ENCODE measurements at places on chromosomes 6 and 20. TPM values are rescaled to one million over a fixed set of nuclear protein-coding genes. Genes with fewer than 3 reads are reported as not detected.

DNA sequence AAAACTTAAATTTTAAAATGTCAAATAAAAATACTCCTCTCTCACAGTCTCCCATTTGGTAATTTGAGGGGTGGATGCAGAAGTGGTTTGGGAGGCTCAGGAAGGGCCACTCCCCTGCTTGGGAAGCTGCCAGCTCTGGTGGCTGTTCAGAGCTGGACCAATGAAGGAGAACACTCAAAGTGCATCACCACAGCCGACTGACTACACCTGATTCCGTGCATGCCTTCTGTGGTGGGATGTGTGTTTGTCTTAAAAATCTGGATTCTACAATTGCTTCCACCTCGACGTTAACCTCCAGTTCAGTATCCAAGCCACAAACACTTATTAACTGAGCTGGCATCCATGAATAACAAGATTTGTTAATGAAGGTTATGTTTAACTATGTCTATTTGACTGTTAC is 137.3 kb downstream of the FOXC1 start:
- no peak for DNase-seq

- no peak for DNase-seq
These were observed 1524.7 kb downstream of the GRIK2 start for GRCh38 chr6:102918161-102918560.

GRCh38 chr6:47567586-47567985 is 90.0 kb downstream of the CD2AP start:
- no peak for DNase-seq

GRCh38 chr20:46739431-46740213 is 30.2 kb downstream of the SLC2A10 start:
- DNase-seq = no peak

- DNase-seq = no peak
These were observed 180.1 kb upstream of the RNF24 start for GRCh38 chr20:4195499-4195898.

- DNase-seq = peak; percentile 18
These were observed 12.6 kb downstream of the DYNLT1 start for GRCh38 chr6:158631678-158632537.

DNA sequence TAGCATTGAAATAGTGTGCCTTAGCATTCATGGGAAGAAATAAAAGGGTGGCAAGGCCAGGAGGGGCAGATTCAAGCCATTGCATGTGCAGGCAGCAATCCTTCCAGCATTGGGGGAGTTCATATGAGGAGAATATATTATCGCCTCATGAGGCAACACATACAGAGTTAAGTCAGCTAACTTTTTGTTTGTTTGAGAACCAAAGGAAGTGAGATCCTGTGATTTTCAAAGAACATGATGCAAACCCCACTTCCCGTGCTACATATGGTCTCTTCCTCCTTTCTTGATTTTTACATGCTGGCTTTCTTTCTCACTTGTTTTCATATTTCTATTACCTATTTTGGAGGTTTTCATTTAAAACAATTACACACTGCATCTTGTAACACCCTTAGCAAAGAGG is 579.7 kb upstream of the ARID1B start:
- no peak for DNase-seq

GRCh38 chr6:25330796-25331685 is 51.9 kb downstream of the CARMIL1 start:
- DNase-seq = no peak

- DNase-seq = no peak
These were observed 1.8 kb upstream of the FASTKD5 start for GRCh38 chr20:3161316-3162079.

DNA sequence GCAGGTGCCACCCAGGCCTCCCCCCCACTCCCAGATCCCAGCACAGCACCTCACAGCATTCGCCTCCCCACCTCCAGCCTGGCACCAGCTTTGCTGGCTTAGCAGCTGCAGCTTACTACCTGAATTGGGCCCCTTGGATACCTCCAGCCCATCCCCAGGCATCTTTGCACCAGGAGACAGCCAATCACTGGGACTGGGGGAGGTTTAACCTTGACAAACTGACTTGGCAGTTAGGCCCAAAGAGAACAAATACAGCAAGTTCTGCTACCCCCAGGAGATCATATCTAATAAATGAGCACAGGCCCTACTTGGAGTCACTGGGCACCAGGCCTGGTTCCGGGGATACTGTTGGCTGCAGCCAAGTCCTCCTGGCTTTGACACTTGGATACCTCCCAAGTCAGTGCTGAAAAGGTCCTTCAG is 8.8 kb downstream of the PDRG1 start:
- DNase-seq = no peak

DNA sequence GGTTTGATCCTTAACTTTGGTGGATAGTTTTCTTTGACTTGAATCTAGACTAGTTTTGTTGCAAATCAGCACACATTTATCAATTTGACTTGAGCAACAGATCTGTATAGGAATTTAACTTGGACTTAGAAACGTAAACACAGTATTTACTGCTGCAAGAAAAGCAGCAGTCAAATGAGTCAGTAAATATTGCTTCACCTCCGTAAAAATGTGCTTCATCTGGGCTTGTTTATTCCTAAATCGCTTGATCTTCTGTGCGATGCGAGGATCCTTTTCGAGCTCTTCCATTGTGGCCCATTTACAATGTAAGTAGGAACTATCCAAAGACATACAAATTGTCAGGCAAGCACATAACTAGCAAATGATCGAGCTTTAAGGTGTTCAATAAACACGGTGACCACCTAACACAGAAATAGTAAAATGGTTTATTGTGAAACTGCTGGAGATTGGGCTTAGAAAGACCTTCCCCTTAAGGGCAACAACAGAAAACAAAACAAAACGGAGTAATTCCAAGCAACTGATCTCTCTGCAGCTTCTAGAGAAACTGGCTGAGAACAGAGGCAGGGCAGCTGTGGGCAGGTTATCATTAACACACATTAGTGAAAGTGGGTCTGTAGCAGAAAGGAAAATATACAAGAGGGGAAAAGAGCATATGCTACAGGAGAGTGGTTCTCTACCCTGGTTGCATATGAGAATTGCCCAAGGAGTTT is 120.8 kb downstream of the CHD6 start:
- no peak for DNase-seq

DNA sequence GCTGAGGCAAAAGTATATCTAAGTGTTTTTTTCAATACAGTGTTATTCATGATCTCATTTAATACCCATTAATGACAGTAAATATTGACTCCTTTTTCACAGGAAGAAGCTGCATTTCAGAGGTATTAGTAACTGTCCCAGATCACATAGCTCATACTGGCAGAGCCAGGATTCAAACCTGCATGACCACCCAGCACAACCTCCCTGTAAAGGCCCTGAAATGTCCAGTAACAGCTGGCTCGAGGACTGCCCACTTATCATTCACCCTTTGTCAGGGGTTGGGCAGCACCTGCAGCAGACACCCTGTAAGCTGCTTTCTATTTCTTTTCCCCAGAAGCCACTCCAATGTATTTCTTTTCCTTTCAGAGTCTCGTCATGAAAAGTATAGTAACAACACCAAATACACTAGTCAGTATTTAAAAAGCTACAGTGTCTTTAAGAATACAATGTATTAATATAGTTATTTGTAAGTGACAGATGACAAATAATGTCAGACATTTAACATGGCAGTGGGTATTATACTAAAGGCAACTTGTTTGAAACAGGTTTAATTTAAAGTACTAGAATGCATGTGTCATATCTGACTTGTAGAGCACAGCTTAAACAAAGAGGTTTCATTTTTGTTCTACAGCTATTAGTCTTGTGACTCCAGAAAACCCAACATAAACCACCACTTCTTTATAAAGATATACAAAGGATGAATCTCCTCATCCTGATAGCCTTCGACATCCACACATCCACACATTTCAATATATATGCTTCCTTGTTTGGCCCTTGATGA is 841.6 kb upstream of the GJE1 start:
- DNase-seq = no peak

- DNase-seq = no peak
These were observed 11.0 kb upstream of the RAD21L1 start for GRCh38 chr20:1214838-1215261.

DNA sequence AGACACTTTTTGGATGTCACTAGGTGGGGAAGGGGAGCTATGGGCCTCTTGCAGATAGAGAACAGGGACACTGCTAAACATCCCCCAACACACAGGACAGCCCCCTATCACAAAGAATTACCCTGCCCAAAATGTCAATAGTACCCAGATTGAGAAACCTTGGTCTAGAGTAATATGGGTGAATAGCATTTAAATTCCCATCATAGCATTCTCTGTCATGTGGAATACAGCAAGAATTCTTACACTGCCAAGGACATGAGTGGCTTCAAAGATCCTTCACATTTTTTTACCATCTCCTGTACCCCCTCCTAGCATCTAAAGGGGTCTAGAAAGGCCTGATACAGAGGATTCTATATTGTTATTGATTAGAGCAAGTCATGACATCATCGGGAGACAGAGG is 83.1 kb upstream of the SSTR4 start:
- no peak for DNase-seq

GRCh38 chr6:137783710-137784109 is 83.3 kb upstream of the TNFAIP3 start:
- no peak for DNase-seq

GRCh38 chr6:138681627-138682026 is 91.9 kb upstream of the CCDC28A start:
- no peak for DNase-seq

- DNase-seq = no peak
These were observed 31.4 kb upstream of the AKAP7 start for GRCh38 chr6:131103901-131104300.

DNA sequence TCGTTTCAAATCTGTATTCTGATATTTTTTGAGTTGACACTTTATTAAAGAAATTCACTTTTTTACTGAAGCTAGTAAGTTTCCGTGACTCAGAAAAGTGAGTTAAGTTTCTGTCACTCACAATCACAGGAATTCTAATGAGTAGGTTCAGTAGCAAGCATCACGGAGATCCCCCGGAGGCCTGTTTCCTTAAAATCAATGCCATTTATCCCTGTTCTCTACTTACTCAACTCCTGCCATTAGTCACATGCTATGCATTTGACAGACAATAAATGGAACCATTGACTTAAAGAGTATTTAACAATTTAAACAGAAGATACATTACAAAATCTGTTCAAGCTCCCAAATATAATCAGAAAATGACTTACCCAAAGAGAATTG is 9.1 kb downstream of the SLC18B1 start:
- DNase-seq = no peak

DNA sequence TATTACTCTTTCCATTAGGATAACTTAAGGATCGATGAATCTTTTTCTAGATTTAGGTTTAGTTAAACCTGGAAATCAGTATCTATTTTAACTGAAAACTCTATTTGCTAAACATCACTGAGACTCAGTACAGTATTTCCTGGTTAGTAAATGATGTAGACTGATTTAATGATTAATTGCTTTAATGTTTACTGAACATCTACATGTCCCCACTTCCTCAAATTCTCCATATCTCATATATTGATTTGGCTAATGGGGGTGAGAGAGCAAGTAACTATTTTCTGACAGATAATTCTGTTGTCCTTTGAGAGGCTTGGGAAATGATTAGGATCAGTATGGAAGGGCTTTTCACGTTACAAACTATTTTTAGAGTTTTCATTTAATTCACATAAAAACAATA is 10.3 kb downstream of the MKKS start:
- DNase-seq = no peak

Gene EFCAB8
- total RNA-seq = 1.5 TPM

Gene KCNK16
- not detected for total RNA-seq

Gene SLC18B1
- total RNA-seq = 6.0 TPM

Gene GJA1
- not detected for total RNA-seq

Gene SCAND1
- 63.2 TPM for total RNA-seq

Gene FOXC1
- total RNA-seq = not detected

Gene RRAGD
- 3.7 TPM for total RNA-seq

All from activated CD8-positive, alpha-beta T cell treated with anti-CD3 and anti-CD28 coated beads, Interleukin-2, amount 10 ng/mL, durations not matched to agents 7 days and 5 days (primary cell).